ENCODE measurements at places on chromosomes 12 and 14.
A peak's percentile ranks its signal among the peaks of the same experiment; 100 is the strongest.

GRCh38 chr12:32501835-32502333 lies 102.5 kb downstream of the FGD4 start:
- peak; percentile 39 for DNase-seq

DNA sequence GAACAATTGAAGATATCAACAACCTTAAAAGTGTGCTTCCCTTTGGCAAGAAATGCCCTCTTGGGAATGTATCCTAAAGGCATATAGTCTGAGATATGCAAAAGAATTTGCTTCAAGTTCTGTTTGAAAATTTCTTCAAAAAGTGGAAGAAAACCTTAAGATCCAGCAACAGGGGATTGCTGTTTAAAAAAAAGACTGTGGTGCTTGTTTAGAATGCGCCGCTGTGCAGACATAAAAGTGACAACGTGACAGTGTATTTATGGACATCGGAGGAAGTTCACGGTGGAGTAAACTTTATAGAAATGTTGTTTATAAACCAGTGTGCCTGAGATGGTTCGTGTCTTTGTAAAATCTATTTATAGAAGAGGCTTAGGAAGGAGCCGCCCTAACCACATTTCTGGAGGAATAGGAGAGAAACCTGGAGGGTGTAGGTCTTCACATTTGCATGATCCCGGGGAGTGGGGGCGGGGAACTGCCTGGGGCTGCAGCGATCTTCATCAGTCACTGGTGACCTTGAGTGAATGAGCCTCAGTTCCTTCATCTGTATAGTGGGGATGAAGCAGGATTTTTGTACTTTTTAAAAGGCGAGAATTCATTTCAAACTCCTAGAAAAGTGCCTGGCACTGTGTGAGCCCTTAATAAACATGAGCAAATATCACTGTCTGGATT lies 27.5 kb downstream of the ADGRD1 start:
- DNase-seq = no peak

DNA sequence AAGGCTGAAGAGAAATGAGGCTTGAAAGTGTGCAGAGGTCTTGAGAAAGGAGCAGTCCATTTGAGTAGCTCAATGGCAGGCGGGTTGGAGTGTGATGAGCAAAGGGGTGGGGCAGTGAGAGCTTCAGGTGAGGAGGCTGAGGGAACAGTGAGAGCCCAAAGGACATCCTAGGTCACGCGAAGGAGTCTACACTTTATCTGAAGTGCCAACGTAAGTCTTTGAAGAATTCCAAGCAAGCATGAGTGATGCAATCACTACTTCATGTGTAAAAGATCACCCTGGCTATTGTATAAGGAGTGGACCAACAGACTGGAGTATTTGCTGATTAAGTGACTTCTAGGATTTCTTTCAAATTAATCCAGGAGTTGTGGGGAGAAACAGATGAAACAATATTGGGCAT lies 159.9 kb upstream of the HIF1A start:
- no peak for DNase-seq

GRCh38 chr12:88904705-88905104 lies 324.4 kb upstream of the KITLG start:
- DNase-seq = no peak

DNA sequence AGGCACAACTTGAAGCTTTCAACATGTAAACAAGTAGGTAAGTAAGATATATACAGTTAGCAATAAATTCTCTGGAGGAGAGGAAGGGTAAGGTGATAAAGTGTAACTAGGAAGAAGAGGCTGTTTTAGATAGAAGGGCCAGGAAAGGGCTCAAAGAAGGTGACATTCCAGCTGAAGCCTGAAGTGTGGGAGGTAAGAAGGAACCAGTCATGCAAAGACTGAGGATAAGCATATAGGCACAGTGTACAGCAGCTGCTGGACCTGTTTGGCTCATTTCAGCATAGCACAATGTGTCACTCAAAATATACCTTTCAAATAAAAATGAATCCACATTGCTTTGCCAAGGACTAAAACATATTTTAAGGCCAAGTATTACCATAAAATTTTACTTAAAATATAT lies 28.6 kb upstream of the ARL1 start:
- DNase-seq = no peak

- no peak for DNase-seq
Measured at GRCh38 chr12:79143803-79144202, 279.2 kb downstream of the SYT1 start.

DNA sequence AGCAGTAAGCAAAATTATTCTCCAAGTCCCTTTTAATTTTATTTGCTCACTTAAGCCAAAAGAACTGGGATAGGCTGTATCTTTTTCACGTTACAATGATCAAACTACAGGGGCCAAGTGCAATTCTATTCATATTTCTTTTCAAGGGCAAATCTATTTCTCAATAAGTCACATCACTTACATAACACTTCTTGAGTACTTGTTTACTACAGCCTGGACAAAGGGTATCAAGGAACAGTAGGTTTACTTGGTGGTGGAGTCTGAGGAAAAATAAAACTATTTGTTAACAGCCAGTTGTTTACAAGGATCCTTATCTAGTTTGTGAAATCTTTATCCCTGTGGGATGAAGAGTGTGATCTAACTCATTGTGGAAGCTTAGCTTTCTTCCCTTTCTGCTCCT lies 72.1 kb downstream of the PDE3A start:
- no peak for DNase-seq

DNA sequence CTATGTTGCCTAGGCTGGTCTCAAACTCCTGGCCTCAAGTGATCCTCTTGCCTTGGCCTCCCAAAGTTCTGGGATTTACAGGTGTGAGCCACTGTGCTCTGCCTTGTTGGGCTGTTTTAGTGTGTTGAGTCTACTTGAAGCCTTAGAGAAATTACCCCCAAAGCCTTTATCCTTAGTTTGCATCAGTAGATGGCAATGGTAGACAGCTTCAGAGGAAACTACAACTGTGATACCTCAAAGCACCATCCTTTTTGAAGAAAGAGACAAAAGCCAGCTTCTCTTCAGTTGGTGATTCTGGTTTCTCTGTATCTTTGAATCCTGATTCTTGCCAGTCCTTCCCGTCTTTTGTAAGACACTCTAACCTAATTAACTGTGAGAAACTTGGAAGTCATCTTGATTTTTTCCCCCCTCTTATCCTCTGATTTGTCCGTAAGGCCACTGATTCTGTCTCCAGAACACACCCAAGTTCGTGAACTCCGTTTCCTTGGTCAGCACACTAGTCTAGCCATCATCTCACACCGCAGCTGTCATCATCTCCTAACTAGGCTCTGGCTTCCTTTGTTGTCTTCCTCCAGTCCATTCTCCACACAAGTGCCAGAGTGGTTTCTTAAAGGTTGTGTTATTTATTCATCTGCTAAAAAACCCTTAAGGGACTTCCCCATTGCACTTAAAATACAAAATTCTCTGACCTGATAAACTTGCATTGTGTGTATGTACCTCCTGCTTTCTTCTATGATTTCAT lies 20.2 kb downstream of the ATP2A2 start:
- DNase-seq = no peak

DNA sequence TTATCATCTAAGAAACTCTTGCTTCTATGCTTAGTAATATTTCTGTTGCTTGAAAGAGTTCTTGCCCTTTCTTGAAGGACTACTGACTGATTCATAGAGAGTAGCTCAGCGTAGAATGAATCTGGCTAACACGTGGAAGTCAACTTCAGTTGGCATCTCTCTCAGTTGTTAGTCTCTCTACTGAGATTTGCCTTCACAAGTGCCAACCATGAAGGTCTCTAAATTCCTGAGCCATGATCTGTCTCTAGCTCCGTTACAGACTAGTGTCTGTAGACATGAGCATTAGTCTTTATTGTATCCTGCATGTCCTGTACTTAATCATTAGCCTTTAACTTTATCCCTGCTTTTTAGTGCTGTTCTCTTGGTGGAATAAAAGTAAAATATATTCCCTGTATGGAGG lies 19.1 kb upstream of the ALX1 start:
- no peak for DNase-seq

DNA sequence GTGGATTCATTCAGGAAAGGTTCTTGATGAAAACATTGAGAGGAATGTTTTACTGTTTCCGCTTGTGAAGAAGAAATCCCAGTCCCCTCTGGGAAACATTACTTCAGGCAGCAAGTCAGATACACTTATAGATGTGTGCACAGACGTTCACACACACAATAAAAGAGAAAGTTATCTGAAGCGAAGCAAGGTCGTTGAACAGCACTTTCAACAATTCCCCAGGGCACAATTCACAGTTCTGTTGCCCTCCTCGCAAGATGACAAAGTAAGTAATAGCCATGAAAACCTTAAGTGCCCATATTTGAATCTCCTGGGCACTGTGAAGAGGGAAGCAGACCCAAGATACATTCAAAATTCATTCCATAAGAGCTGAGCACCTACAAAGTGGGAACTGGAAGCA lies 156.6 kb upstream of the CAND1 start:
- no peak for DNase-seq
